CD4-positive, CD25-positive, alpha-beta regulatory T cell (primary cell): ENCODE measurements at places on chromosomes 5 and 9. TPM values are rescaled to one million over a fixed set of nuclear protein-coding genes. Genes with fewer than 3 reads are reported as not detected.

The GLRA1 gene
- not detected for total RNA-seq

The FCN2 gene
- not detected for total RNA-seq

The SV2C gene
- total RNA-seq = 0.12 TPM

DNA sequence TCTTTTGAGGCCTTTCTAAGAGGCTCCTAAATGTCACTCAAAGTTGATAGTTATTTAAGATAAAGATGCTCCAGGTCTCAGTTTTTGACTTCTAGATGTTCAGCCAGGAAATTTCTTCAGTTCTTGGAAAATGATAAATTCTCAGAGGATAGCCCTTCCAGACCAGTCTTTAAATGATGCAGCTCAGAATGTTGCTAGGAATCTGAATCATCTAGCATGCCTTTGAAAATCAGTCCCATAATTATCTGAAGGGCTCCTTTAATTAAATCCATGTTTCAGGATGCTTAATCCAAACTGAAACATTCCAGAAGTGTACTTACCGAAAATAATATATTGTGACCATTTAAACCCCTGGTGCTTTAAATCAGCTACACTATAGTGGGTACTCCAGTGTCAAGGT, 107.5 kb upstream of the FBN2 start:
- DNase-seq = no peak

- DNase-seq = no peak
Measured at GRCh38 chr9:24071716-24072115, 245.7 kb upstream of the ELAVL2 start.
